ENCODE measurements at places on chromosomes 7 and 10.

- DNase-seq, result no peak
Measured at GRCh38 chr10:97780841-97781617, 9.2 kb upstream of the SFRP5 start.

- no peak for DNase-seq
Measured at GRCh38 chr10:92432596-92432995, 141.3 kb downstream of the IDE start.

DNA sequence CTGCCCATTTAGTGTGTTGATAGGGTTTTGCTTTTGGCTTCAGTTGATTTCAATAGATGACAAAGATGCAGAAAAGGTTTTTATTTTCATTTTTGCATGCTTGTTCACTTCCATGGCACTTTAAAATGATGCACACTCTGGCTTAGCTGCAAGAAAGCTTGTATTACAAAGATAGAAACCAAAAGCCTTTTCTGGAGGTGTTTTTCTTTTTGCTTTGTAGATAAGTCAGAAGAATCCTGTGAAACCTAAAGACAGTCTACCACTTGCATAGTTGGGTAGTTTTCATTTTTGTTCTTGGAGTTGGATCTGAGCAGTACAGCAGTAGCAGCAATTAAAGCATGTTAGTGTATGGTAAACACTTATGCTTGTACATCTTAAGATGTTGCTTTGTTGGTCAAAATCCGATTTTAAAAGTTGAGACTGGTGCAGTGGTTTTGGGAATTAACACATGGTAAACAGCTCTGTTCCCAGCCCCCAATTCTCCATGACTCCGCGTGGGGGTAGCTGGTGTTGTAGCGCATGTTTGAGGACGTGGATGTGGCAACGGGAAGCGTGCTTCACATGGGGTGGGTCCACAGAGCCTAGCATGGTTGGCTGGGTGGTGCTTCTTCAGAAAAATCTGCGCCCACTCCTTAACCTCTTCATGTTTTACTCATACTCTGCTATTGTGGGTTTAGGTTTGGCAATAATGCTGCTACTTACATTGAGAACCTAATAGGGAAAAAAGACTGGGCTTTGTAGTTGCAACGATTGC, 19.8 kb downstream of the CCNY start:
- no peak for DNase-seq

- DNase-seq, result no peak
Measured at GRCh38 chr10:84308021-84308420, 20.4 kb upstream of the CCSER2 start.

GRCh38 chr7:94997547-94997946, 90.2 kb downstream of the PPP1R9A start:
- no peak for DNase-seq

- DNase-seq, result no peak
Measured at GRCh38 chr7:77760809-77761453, 37.3 kb downstream of the TMEM60 start.

DNA sequence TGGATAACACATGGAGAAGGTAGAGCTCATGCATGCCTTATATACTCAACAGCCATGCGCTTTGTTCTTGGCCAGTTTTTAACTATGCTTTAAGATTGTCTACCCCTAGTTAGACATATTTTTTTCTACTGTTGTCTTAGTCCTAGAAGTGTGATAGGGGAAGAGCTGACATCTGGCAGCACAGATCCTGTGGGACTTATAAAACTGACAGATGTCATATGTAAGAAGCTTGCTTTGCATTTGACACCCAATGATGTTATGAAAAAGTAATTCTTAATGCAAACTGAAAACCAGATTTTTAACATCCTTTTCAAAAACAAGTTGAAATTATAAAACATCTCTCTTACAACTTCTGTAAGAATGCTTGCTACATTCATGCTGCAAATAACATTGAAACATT, 715.9 kb upstream of the LRRN3 start:
- DNase-seq, result no peak
